Lung microvascular endothelial cell (primary cell): ENCODE measurements at places on chromosomes 3 and 15. TPM values are rescaled to one million over a fixed set of nuclear protein-coding genes. Genes with fewer than 3 reads are reported as not detected.

GRCh38 chr15:88909956-88910831 lies 3.0 kb downstream of the MFGE8 start:
- no peak for DNase-seq

IL16 gene
- 0.99 and 1.5 TPM in 2 replicates for total RNA-seq

DNA sequence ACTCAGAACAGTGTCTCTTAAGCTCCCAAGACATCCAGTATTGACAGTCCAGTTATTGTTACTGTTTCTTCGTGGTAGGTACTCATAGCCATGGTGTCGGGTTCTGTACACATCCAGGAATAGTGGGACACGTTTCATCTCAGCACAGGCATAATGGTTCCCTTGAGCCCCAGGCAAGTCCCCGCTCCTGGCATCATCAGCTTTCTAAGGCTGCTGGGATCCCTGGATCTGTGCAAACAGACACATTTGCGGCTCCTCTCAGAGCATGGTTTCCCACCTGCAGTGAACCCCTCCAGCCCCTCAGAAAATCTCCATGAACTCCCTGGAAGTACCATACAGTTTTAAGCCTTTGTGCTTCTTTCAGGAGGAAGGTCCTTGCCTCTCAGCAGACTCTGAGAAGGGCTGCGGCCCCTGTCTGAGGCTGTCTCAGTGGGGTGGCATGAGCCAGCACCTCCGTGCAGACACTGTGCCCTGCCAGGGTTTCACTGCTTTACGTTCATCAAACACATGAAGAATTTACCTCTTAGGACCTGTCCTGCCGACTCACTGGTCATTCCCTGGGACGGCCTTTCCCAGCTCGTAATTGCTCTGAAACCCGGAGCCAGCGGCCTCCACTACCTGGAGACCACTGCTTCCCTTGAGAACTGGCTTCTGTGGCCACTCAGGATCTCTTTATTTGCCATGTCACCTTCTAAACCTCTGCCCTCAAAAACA lies 124.9 kb downstream of the LRRK1 start:
- no peak for DNase-seq

CHDH gene
- under 0.01 TPM in 2 replicates for total RNA-seq

- DNase-seq: no peak
These were observed 207.5 kb upstream of the DPH6 start for GRCh38 chr15:35753486-35753885.

GRCh38 chr3:105503191-105503593 lies 136.5 kb downstream of the ALCAM start:
- DNase-seq: no peak

HYAL2 gene
- 404 and 600 TPM in 2 replicates for total RNA-seq

GRCh38 chr15:98737159-98737558 lies 88.8 kb downstream of the IGF1R start:
- DNase-seq: no peak

ZNF662 gene
- total RNA-seq: 0.44 and 1.8 TPM in 2 replicates

- DNase-seq: no peak
These were observed 33.8 kb downstream of the ZIC4 start for GRCh38 chr3:147372525-147373027.

- DNase-seq: peak; percentile 40
These were observed 447 bp upstream of the SHQ1 start for GRCh38 chr3:72848703-72849081.

ACAN gene
- not detected in 2 replicates for total RNA-seq

DNA sequence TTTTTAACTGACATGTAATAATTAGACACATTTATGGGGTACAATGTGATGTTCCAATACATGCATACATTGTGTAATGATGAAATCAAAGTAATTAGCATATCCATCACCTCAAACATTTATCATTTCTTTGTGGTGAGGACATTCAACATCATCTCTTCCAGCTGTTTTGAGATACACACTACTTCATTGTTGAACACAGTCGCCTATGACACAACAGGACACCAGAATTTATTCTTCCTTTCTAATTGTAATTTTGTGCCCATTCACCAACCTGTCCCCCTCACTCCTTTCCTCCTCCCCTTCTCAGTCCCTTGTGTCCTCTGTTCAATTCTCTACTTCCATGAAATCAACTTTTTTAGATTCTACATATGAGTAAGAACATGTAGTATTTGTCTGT lies 113.4 kb upstream of the CBLB start:
- DNase-seq: no peak

DNA sequence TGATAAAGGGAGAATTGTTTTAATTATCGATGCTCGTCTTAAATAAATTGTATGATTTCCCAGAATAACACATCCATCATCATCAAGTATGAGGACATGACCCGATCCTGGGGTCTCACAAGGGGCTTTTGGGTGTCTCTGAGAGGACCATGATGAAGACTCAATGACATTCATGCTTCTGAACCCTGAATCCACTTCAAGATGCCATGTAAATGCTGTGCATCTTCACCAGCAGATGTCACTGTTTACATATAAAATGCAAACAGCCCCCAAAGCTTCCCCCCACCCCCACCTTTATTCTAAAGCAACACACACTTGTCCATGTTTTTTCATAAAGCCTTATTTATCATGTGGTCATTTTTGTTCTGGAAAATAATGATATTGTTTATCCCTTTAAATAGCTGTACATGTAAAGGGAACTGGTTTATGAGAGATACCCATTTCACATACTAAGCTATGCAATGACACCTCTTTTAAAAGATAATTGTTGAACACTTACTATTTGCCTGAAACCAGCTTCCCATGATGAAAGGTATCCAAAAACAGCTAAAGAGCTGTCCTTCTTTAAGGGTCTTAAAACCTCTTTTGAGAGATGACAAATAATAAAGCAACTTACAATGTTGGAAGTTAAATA lies 69.7 kb upstream of the UBE3A start:
- peak; percentile 5 for DNase-seq

SYNPR gene
- total RNA-seq: not detected in 2 replicates

ARHGEF26 gene
- under 0.01 and 0.22 TPM in 2 replicates for total RNA-seq

DNA sequence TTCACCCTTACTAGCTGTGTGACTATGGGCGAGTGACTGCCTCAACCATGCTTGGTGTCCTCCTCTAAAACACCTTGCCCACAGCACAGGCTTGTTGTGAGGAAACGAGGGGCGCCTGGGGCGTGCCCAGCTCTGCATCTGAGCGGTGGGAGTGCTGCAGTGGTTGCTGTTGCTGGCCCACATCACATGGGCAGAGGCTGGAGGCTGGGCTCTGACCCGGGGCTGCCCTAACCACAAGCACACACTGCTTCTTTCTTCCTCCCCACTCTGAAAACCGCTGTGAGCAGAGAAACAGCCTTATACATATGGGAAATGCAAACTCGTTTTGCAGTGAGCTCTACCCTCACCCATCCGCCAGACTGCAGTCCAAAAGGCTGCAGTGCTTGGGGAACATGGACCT lies 74.8 kb upstream of the RPL32 start:
- no peak for DNase-seq

RETNLB gene
- total RNA-seq: not detected in 2 replicates

DNA sequence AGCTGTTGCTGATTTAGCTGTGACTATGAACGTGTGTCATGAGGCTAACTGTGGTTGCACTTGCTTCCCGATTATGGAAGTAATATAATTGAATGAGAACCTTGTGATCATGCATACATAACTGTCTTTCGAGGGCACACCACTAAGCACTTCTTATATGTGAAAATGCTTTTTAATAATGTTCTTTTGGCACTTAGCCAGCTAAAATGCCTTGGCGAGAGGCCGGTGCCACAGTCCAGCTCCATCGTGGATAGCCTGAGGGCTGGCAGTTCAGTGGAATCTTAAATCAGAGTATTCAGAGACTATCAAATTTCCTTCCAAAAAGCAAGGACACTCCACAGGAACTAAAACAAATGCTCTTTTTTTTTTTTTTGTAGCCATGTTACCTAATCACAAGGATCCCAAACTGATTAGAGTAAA lies 161.6 kb upstream of the FRMD4B start:
- DNase-seq: no peak

GRCh38 chr3:104279617-104280016 lies 1087.1 kb upstream of the ALCAM start:
- peak; percentile 59 for DNase-seq

GRCh38 chr3:112781599-112781998 lies 65.1 kb downstream of the CD200R1L start:
- no peak for DNase-seq

SEMA3B gene
- total RNA-seq: 0.44 and 0.60 TPM in 2 replicates

GRCh38 chr3:165744025-165744424 lies 93.2 kb downstream of the BCHE start:
- no peak for DNase-seq

DNA sequence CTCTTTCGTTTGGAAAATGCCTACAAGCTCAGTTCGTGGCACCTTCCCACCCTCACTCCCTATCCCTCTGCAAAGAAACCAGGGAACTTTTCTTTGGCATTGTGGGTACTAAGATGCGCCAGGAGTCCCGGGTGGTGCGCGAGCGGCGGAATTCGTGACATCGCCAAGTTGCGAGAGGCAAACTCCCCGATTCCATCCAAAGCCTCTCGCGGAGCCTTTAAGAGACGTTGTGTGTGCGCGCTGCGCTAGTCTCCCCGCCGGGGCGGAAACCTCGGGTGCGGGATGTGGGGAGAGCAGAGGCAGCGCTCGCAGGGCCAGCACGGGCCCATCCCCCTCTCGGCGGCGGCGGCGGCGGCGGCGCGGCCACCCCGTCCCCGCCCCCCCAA lies 443 bp upstream of the NR2F2 start:
- DNase-seq: no peak

POC1A gene
- total RNA-seq: 4.0 and 8.7 TPM in 2 replicates

DNA sequence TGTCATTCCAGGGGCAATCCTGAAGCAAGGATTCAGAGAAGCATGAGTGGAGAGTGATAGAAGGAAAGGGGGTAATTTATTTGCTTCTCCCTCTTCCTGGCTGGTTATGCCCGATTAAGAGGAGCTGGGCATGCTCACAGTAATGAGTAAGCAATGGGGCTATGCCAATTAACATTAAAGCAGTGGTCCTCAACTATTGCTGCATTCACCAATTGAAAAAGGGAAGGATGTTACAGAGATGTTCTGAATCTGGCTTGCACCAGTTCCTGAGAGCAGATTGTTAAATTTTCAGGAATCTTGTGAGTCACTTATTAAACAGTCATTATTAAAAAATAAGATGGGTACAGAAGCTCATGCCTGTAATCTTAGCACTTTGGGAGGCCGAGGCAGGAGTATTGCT lies 85.9 kb upstream of the ZBTB20 start:
- DNase-seq: no peak

DNA sequence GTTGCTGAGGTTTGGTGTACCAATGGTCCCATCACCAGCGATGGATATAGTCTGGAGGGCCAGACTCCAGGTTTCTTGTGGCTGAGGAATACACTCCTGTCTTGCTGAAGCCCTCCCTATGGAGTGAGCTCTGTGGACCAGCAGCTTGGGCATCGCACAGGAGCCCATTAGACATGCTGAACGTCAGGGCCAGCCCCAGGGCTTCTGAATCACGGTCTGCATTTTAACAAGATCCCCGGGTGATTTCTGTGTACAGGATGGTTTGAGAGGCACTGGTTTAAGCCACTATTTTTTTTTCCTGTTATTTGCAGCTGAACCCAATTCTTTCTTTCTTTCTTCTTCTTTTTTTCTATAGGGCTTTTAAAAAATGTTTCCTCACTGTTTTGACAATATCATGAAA lies 69.5 kb upstream of the XCR1 start:
- DNase-seq: no peak

DNA sequence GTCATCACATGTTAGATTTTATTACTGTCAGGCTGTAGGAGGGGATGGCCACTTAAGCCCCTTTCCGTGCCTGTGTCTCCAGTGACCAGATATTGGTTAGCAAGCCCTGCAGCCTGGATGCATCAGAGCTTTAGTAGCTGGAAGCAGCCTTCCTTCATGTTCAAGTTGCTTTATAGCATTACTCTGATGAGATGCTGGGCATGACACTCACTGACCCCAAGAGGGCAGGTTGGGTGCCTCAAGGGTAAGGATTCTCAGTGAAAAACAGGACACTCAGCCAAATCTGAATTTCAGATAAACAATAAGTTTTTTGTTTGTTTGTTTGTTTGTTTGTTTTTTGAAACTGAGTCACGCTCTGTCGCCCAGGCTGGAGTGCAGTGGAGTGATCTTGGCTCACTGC lies 68.5 kb upstream of the PTX3 start:
- no peak for DNase-seq

DNA sequence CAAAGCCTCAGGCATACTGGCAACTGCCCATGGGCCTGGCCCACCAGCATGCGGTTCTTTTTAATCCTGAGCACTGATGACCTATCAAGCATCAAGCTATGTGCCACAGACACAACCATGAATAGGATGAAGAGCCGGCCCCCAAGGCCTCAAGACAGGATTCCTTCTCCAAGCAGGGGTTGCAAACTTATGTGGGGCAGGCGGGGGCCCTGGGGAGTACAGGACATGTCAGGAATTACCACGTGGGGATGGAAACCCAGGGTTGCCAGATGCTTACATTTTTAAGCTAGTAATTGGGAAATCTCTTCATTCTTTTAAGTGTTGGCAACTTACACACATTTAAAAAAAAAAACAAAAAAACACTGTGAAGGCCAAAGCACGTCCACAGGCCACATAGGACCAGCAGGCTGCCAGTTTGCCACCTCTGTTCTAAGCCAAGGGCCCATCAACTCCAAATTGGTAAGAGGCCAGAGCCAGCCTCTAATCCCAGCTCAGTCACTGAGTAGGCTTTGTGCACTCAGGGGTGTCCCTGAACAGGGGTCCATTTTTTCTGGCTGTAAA lies 32.8 kb downstream of the BDH1 start:
- DNase-seq: no peak

- DNase-seq: no peak
These were observed 69.3 kb upstream of the RPL35A start for GRCh38 chr3:197880491-197881269.

DNA sequence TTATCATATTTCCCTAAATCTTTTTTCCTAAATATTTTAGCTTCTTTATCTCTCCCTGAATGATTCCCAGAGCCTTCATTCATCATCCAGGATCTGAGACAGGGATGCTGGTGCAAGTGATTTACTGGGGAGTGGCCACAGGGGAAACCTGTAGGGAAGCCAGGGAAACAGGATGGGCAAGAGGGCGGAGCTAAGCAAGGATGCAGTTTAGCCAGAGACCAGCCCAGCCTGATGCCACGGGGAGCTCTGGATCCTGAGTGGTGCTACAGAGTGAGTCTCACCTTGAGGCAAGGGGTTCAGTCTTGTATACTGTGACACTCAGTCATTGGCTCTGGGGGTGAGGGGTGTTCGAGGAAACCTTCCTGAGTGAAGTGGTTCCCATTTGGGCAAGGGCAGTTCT lies 39.7 kb upstream of the LRRFIP2 start:
- DNase-seq: no peak

P3H2 gene
- total RNA-seq: 3.2 and 9.6 TPM in 2 replicates

ZNF654 gene
- total RNA-seq: 8.9 and 11.9 TPM in 2 replicates

GRCh38 chr15:80709542-80709941 lies 14.4 kb downstream of the ABHD17C start:
- DNase-seq: no peak

DNA sequence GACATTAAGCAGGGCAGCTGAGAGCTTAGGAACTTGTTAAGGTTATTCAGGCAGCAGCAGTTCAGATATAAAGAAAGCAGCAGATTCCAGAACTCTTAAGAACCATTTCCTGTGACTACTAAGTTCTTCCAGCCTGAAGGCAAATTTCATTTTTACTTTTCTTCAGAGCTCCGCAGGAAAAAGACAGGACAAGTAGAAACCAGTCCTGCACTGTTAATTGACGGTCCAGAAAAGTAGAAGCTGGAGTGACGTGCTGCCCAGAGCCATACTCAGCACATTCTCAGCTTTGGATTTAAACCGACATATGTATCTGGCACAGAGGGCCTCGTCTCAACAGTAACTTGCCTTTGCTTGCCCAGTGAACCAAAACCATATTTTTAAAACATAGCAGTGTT lies 219.4 kb upstream of the STRIT1 start:
- DNase-seq: no peak

LMCD1 gene
- 10.7 and 19.8 TPM in 2 replicates for total RNA-seq

MLH1 gene
- total RNA-seq: 29.4 and 31.8 TPM in 2 replicates

GRCh38 chr15:88274553-88275460 lies 18.3 kb upstream of the NTRK3 start:
- peak; percentile 63 for DNase-seq

RHO gene
- total RNA-seq: not detected in 2 replicates
